NCI-H2029 (cell line): ENCODE measurements at places on chromosomes 12 and 14.
A peak's percentile ranks its signal among the peaks of the same experiment; 100 is the strongest.

DNA sequence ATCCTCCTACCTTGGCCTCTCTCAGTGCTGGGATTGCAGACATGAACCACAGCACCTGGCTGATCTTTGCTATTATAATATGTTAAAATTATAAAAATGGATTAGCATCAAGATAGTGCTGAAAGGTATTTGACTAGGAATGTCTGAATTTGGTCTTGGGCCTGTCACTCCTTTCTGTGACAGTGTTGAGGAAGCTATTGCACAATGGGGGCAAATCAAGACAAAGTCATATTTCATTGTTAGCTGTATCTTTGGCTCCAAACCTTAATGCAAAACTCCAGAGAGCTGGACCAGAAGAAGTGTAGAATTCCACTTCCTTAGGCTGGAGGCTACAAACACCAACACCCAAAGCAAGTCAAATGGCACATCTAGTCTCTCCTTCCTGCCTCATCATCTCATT is 42.2 kb downstream of the ZCRB1 start:
- DNase-seq: no peak

- no peak for DNase-seq
These were observed 100.0 kb upstream of the ARHGAP5 start for GRCh38 chr14:31977001-31977556.

GRCh38 chr14:32077081-32078022 is at the start of gene ARHGAP5:
TSS of gene ARHGAP5 (plus strand) at chr14:32077304. CDS start at chr14:32090670, 13,366 bp downstream.
- peak; percentile 94 for DNase-seq

DNA sequence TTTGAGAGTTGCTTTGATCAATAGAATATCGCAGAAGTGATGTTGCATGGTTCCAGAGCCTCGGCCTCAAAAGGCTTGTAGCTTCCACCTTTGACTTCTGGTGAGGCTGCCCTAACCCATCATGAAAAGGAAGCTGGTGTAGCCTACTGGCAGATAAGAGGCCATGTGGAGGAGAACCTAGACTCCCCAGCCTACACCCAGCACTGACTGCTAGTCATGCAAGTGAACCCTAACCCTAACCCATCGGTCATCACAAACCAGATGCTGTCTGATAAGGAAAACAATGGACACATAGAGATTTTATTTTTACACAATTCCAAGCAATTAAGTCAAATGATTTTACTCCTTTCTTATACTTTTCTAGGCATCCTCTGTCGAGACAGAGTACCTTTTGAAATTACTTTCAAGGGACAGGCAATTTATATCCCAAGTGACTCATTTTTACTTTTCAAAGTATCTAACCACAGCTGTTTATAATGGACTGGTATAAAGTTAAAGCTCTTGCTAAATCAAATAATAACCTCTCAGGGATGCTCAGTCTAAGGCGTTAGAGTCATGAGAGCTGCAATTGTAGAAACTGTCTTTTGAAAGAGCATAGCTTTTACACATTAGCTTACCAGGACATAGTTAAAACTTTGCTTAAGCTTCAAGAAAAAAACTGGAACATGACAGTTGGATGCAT is 17.6 kb downstream of the PTPRB start:
- DNase-seq: no peak

DNA sequence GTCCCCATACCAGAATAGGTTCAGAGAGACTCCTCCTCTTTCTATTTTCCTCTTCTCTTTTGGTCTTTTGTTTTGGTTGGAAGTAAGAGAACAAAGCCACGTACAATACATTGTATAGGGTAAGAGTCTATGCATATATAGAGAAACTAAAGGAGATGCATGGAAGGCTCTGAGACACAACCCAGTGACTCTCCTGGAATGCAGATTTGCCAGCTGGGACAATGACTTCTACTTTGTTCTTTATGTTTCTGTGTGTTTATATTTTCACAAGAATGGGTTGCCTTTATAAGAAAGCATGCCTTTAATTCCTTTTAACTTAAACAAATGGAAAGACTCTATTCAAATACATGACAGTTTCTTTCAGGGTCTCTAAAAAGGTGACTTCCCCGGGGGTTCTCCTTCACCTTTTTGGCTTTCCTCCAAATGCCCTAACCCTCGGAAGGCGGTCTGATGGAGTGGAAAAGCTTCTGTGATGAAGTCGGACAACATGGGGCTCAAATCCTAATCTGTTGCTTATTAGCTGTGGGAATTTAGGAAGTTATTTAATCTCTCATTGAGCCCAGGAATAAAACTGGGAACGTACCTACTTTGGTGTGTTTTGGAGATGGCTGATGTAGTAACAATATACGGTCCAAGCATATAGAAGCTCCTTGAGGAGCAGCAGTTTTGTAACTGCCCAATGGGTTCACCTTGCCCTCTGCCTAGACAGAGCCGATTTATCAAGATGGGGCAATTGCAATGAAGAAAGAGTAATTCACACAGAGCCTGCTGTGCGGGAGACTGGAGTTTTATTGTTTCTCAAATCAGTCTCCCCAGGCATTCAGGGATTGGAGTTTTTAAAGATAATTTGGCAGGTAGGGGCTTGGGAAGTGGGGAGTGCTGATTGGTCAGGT is 9.1 kb upstream of the SERPINA1 start:
- DNase-seq: no peak

DNA sequence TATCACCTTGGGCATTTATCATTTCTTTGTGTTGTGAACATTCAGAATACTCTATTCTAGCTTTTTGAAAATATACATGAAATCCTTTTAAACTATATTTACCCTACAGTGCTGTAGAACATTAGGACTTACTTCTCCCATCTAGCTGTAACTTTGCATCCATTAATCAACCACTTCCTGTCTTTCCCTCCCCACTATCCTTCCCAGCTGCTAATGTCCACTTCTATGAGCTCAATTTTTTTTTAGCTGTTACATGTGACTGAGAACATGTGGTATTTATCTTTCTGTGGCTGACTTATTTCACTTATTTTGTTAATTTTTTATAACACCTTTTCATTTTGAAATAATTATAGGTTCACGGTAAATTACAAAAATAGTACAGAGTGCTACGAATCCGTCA is 136.0 kb downstream of the LMNTD1 start:
- no peak for DNase-seq

DNA sequence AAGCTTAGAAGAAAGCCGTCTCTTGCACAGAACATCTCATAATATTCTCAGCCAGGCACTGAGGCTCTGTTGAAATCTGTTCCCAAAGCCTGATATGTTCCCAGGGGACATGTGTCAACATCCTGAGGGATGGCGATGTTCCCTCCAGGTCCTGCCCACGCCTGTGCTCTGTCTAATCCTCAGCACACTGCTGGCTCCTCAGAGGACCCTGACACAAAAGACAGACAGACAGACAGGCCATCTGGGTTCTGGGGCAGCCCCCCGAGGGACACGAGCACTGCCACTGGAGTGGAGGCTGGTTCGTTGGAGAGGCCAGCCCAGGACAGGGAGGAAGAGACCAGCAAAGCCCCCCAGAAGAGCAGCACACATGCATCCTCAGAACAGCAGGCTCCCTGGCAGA is 27.8 kb downstream of the CHGA start:
- DNase-seq: no peak
